ENCODE measurements at places on chromosomes 4 and X. TPM values are rescaled to one million over a fixed set of nuclear protein-coding genes. Genes with fewer than 3 reads are reported as not detected.

Gene RHOXF2B
- not detected for total RNA-seq

Gene HTATSF1
- 47.3 TPM for total RNA-seq

Gene XK
- 0.34 TPM for total RNA-seq

Gene SOX3
- not detected for total RNA-seq

All from activated T-helper 2 cell treated with anti-CD3 and anti-CD28 coated beads, Interferon-gamma antibody, Interleukin-2, Interleukin-4, amounts not matched to agents 10 μg/mL and 5 μg/mL and 100 μg/mL, durations not matched to agents 14 hours and 24 hours and 36 hours (primary cell).